ENCODE measurements at places on chromosomes 1 and 21.

DNA sequence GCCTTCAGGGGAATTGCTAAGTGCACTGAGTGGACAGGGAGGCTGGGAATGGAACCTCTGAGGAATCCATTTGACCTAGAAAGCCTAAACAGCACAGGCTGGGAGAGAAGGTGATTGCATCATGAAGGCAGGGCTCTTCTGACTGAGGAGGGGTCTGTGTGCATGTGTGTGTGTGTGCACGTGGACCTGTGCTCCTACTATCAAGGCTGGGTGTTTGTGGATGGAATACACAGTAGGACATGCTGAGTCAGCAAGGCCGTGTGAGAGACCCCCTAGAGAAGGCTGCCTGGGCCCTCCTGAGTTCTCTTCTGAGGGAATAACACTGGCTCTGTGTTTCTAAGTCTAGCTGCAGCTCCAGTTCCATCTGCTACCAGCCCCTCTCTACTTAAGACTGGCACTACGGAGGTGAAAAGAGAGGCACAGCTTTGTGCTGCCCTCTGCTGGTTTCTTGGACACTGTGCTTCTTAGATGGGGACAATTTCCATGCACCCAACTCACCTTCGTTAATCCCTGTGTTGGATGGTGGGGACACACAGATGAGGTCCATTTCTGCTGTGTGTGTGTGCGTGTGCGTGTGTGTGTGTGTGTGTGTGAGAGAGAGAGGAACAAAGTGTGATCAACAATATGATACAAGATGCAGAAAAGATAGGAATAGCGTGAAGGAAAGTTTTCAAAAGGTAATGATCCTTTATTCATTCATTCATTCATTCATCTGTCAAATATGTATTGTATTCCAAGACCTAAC lies 6.2 kb upstream of the EFCAB14 start:
- DNase-seq, result peak; percentile 92

DNA sequence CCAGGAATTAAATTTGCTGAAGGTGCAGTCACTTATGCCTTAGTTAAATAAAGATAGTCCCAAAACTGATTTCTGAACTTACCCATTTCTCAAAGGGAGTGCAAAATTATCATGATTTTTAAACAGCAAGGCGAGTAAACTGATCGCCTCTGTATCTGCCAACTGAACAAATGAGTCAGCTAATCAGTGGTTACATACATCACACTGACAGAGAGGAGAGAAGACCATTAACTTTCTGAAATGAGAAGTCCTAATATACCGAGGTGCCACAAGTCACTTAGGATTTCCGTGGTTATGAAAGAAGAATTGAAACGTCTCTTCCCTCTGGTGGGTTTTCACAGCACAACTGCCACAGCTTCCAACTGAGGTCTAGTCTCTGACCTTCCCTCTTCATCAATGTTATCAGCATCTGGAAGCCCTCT lies 400.7 kb downstream of the SMYD3 start:
- no peak for DNase-seq

DNA sequence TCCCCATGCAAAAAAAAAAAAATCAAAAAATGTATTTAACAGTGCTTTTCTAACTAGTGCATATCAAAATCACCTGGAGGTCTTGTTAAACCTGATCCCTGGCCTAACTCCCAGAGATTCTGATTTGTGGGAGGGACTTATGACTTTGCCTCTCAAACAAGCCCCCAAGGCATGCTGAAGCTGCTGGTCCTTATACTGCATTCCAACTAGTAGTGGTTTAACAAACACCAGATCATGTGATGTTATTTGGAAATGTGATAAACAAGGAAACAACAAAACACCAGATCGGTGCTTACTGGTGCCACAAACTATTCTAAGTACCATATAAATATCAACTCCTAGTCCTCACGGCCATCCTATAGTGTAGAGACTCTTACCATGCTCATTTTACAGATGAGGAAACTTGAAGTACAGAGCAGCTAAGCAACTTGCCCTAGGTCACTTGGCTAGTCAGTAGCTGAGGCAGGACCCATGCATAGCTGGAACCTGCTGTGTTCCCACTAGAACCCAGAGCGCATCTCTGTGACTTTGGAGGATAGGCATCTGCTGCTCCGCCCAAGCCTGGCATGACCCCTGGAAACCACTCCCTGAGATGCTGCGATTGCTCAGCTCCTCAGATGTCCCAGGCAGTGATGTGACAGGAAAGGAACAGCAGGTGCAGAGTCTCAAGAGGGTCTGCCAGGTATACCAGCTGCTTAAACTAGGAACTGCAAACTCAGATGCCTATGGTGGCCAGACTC lies 38.1 kb downstream of the SOX13 start:
- DNase-seq, result no peak

DNA sequence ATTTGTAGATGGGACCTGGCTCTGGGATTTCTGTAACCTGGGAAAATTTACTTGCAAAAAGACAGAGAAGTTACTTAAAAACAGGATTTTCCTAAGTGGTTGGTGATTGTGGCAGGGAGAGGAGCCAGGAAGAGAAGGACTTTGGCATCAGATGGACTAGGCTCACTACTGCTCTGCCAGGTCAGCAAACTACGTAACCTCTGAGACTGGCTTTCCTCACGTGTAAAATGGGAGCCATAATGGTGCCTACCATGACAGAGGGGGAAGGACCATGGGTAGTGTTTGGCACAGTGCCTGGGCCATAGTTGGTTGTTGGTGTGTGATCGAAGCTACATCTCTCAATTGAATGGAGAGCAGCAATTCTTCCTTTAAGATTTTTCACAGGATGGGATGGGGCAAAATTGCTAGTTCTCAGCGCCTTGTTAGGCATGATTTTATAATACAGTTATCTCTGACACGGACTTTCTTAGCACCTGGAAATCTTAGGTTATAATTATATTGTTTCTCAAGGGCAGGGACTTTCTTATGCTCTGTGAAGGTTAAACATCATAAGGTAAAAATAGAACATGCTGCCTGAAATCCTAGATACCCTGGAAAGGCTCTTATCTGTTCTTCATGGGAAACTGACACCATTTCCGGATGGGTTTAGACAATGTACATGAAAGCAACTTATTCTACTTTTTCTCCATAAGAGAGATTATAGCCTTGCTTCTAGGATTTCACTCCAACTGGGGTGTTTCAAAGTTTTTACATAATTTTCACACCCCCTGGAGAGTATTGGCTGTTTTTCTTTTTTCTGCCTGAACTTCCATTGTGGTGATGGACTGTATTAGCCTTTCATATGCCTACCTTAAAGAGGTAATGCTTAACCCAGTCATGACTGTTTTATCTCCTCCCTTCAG lies 10.9 kb downstream of the ROR1 start:
- no peak for DNase-seq

DNA sequence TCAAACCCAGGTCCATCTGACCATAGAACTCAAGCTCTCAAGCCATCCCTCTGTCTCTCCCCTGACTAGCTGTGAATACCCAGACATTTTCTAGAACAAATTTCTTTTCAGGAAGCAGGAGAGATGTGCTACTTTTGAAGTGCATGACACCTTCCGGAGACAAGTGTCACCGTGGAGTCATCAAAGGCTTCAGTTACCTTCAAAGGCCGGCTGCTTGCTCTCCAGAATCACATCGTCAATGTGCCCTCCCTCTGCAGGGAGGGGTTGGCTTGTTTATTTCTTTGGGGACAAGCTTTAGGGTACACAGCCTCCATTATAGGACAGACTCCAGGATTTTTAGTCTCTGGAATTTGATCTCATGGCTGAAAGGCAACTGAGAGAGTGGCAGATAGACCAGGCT lies 37.7 kb upstream of the IGSF21 start:
- DNase-seq, result no peak

DNA sequence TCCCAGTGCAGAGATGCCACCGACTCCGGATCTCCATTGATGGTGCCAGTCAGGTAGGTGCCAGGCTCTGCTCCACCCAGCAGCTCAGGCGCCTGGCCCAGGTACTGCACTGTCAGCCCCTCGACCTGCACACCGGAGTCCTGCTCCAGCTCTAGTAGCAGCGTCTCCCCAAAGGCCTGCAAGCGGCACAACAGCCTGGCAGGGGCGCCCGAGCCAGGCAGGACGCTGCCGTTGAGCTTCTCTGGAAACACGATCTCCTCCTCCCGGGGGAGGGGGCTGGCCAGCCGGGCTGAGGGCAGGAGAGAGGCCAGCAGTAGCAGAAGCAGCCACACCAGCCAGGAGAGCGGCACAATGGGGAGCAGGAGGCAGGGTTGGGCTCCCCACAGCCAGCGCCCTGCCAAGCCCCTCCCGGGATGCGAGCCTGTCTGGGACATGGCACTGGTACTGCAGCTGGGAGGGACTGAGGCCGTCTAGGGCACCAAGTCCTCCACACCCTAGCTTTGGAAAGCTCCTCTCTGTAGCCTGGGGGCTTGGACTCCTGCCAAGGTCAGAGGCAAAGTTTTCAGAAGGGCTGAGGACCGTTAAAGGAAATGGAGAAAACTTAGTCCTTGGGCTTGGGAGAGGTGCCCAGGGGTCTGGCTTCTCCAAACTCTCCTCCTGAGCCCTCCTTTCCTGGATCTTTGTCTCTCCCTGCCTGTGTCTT lies 509 bp downstream of the ADAMTS4 start:
- DNase-seq, result peak; percentile 32

All from fibroblast of the aortic adventitia (primary cell).